Stimulated activated CD4-positive, alpha-beta T cell treated with anti-CD3 and anti-CD28 coated beads, Interleukin-12 subunit alpha, Interleukin-12 subunit beta, amount 100 ng/mL, for 4 hours (primary cell): ENCODE measurements at places on chromosomes 6 and 20.
A peak's percentile ranks its signal among the peaks of the same experiment; 100 is the strongest.

DNA sequence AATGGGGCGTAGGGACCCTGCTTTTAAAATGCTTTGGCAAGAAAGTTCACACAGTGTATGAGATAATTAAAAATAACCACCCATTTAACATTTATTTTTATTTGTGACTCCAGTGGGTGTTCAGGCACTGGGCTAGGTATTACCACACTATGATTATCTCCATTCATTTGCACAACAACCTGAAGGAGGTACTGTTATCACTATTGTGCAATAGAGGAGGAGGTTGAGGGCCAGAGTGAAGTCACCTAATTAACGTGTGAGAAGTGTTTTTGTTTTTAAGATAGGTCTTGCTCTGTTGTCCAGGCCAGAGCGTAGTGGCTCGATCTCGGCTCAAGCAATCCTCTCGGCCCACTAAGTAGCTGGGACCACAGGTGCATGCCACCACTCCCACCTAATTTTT, 29.2 kb downstream of the MAK start:
- no peak for DNase-seq

- no peak for DNase-seq
Measured at GRCh38 chr20:5877128-5877527, 73.2 kb downstream of the TRMT6 start.

DNA sequence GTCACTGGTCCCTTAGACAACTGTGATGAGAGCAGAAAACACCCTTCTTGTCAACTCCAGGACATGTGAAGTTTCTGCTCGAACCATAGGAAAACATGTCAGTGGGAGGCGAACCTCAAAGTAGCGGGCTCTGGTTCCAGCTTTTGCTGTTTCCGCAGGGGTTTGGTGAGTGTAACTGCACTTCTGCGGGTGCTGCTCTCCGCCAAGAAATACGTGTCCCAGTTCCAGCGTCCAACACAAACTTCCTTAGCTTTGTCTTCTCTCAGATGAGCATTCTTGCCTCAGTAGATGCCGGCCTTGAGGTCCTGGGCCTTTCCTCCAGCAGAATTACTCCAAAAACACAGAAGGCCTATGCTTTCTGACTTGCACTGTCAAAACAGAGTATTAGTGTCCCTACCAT, 156.3 kb downstream of the FNDC1 start:
- no peak for DNase-seq

DNA sequence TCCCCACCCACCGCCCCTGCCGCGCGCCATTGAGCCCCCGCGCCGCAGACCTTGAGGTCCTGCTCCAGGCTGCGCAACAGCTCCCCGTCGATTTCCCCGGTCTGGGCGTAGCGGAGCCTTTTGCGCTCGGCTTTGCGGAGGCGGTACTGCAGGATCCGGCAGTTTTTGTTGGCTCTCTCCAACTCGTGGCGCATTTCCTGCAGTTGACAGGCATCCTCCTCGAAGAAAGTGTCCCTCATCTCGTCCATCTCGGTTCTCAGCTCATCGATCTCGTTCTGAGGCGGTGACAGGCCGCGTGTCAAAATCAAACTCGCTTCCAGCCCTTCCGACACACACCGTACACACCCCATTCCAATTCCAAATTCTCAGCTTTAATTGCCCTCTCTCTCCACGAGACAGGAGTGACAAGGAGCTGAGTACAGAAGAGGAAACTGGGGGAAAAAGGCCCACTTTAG, 4.3 kb downstream of the MTCL3 start:
- DNase-seq: peak; percentile 22

DNA sequence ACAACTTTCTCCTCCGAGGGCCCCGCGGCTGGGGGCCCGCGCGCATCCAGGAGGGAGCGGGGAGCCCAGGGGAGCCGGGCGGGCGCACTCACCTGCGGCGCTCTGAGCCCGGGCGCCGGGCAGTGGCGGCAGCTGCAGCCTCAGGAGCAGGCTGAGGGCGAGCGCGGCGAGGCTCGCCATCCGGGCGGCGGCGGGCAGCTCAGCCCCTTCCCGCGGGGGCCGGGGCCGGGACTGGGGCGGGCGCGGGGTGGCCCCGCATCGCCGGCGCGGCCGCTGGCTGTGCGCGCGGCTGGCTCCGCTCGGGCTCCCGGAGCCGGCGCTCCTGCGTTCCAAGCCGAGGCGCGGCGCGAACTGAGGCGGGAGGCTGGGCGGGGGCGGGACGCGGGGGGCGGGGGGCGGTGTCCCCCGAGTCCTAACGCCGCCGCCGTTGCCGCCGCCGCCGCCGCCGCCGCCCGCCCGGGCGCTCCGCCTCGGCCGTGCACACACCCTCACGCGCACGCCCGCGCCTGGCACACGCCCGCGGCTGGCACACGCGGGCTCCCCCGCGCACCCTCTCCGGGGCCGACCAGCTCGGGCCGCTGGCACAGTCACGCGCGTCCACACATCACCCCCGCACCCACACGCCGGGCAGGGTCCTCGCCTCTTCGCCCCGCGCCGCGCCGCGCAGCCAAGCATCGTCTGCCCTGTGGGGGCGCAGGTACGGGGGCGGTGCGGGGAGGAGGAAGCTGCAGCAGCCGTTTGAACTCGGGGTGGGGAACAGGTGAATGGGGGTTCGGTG, at the start of gene PTPRT:
PTPRT (minus strand) TSS at position 353 of the 778 bp plus-strand sequence; CDS start at position 180, 173 bp downstream.
- no peak for DNase-seq
